Effector CD8-positive, alpha-beta T cell (primary cell): ENCODE measurements at places on chromosomes 16 and 17.

GRCh38 chr16:50857881-50858280, 116.0 kb downstream of the CYLD start:
- DNase-seq: no peak

DNA sequence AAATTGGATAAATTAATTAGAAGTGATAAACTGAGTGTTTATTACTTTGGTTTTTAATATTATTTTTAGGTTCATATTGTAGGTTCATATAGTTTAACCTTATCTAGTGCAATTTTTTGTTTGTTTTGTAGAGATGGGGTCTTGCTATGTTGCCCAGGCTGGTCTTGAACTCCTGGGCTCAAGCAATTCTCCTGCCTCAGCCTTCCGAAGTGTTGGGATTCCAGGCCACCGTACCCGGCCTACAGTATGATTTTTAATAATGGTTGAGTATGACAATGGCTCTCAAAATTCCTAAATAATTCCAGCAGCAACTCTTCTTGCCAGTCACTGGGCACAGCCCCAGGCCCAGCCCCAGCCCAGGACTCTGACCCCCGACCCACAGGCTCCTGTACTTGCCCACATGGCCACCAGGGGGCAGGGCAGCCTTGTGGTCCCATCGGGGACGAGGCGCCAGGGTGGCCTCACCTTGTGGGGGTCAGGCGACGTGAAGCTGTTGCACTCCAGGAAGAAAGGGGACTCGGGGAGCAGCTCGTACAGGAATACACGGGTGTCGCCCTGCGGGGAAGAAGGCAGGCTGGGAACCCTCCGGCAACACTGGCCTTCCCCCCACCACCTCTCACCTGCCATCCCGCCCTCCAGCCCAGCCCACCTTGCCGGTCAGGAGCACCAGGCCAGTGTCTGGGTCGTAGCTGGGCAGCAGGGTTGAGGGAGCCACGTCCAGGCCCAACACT, 7.9 kb upstream of the PAM16 start:
- DNase-seq: peak; percentile 67

- no peak for DNase-seq
These were observed 70.5 kb downstream of the RBBP6 start for GRCh38 chr16:24609740-24610415.

DNA sequence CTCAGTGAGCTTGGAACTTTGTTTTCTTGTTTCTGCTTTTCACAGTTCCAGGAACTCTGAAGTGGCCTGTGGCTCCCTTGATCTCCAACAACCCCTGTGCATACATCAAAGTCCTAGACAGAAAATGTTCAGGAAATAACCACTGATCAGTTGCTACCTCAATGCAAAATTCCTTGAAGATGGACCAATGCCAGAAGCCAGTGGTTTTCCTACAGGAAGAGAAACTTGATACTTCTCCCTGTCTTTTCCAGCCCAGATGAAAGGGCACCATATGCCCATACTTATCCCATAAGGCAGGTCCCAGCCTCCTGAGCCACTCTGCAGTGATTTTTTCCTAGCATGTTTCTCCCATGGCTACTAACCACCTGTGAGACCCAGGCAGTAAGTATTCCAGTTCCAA, 12.3 kb upstream of the CDRT4 start:
- DNase-seq: no peak

DNA sequence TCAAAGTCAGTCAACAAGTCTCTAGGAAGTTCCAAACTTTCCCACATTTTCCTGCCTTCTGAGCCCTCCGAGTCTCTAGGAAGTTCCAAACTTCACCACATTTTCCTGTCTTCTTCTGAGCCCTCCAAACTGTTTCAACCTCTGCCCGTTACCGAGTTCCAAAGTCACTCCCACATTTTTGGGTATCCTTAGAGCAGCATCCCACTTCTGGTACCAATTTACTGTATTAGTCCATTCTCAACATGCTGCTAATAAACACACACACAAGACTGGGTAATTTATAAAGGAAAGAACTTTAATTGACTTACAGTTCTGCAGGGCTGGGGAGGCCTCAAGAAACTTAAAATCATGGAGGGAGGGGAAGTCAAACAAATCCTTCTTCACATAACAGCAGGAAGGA, 169.0 kb upstream of the HS3ST3A1 start:
- no peak for DNase-seq

- DNase-seq: no peak
These were observed 52.6 kb downstream of the PIGL start for GRCh38 chr17:16269658-16270057.

DNA sequence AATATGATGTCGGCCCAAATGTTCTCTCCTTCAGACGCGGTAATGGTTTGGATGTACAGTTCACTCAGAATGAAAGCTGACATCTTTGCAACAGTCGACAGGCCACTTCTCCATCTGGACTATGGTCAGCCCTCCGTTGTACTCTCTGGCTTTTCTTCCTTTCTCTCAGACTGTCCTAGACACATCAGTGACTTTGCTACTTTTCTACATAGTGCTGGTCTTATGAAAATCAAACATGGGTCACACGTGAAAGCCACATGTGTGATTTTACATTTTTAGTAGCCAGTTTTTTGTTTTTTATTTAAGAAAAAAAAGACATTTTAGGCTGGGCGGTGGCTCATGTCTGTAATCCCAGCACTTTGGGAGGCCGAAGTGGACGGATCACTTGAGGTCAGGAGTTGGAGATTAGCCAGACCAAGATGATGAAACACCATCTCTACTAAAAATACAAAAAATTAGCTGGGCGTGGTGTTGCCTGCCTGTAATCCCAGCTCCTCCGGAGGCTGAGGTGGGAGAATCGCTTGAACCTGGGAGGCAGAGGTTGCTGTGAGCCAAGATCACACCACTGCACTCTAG, 644.1 kb downstream of the KCNJ2 start:
- no peak for DNase-seq

- no peak for DNase-seq
These were observed 52.1 kb downstream of the CDH11 start for GRCh38 chr16:65069766-65070165.

GRCh38 chr16:67517661-67518423, 10.8 kb upstream of the RIPOR1 start:
- no peak for DNase-seq

DNA sequence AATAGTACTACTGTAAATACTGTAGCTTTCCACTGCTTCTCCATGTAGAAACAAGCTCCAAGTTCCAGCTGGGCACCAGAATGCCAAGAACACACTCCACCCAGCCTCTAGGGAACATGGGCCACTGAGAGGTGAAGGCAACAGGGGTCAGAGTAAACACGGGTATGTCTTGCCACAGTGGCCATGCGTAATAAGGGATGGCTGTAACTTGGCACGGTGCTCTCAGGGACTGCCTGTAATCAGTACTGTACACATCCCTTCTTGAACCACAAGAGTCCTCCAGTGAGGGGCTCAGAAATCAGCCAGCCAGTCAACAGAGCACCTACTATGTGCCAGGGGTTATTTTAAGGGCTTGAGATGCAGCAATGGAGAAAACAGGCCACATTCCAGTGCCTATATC, 10.8 kb downstream of the LRRC59 start:
- DNase-seq: no peak

GRCh38 chr17:28711723-28712031, at the start of gene PROCA1:
PROCA1 (minus strand) TSS chr17:28711888; CDS start chr17:28711660, 228 bp downstream.
- peak; percentile 36 for DNase-seq

GRCh38 chr17:8158267-8159031, 4.3 kb downstream of the VAMP2 start:
- DNase-seq: peak; percentile 83

DNA sequence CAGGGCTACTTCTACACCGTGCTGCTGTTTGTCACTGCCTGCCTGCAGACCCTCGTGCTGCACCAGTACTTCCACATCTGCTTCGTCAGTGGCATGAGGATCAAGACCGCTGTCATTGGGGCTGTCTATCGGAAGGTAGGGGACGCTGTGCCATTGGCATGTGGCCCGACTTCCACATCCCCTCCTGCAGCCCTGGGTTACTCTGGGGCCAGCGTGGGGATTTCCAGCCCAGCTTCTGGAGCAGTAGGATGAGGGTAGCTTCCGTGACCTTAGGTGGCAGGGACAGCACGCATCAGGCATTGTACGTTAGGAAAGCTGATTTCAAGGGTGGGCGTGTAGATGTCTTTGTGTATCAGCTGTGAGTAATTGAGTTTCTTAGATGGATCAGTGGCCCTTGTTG, 96.5 kb downstream of the ABCC1 start:
- DNase-seq: no peak

- no peak for DNase-seq
These were observed 36.6 kb downstream of the PHLPP2 start for GRCh38 chr16:71687861-71688260.

DNA sequence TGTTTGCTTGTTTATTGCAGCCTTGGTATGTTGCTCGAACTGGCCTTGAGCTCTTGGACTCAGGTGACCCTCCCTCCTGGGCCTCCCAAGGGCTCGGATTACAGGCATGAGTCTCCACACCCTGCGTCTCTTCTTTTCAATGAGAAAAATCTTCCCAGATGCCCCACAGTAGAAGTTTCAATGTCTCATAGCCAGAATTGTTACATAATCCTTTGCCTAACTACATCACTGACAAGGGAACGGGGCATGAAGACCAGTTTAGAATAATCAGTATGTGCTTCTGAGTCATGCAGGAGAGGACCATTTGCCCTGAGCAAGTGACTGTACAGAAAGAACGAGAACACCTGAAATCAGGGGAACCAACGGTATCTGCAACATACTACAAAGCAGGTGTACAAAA, 61.9 kb upstream of the RBBP6 start:
- DNase-seq: no peak

DNA sequence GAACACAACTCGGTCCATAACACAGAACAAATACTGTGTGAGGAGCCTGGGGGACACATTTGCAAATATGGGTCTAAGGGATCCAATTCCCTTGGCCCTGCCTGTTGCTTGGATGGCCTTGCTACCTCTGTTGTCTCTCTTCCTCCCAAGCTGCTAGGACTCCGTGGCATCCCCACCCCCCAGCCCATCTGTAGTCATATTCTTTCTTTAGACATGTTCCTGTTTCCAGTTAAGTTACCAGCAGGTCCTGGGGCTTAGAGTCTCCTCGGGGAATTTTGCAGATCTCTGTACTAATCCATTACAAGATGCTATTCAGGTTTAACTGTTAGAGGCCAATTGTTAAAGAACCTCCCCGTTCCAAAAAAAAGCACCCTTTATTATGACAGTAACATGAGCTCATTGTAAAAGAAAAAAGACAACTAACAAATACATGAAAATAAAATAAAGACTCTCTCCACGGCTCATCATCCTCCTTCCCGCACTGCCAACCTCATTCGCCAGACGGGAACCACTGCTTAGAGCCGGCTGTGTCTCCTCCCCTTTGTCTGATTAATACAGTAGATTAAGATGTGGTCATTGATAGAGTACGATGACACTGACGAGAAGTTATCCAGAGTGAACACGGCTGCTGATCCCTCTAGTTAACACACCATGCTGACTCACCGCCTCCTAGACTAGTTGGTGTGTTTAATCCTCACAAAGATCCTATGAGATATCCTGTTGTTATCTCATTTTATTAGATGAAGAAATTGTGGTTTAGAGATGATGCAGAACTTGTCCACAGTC, 22.2 kb downstream of the HS3ST4 start:
- no peak for DNase-seq

DNA sequence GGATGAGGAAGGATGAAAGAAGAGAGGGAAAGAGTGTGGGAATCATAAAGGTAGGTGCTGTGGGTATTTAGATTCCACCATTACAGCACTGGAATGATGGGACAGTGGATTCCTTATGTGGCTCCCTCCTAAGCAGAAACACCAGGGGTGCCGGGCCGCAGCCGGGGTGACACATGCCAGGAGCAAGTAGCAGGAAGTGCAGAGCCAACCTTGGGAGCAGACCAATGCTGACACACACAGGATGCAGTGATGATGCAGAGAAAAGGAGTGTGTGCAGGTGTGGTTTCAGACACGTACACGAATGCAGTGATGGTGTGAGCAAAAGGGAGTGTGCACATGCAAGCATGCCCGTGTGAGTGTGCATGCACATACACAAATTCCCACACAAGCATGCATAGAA, 338.0 kb downstream of the SLC39A11 start:
- no peak for DNase-seq

DNA sequence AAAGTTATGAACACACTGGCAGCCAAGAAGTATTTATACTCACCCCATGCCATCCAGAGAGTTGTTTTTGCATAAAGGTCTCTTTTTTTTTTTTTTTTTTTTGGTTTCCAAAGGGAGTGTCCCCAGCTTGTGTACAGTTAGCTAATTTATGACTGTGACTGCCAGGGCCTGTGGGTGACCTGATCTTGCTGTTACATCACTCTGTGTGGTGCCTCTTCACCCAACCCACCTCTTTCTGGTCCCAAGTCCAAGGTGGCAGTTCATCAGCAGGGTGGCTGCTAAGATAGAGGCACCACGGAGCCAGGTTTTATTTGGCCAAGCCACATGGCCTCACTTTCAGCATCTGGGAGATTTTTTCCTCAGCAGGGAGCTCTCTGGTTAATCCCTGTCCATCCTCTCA, at the start of gene NOS2:
NOS2 (minus strand) TSS at position 8 of the 400 bp plus-strand sequence. CDS start 1,720 bp downstream, outside the sequence.
- DNase-seq: no peak

DNA sequence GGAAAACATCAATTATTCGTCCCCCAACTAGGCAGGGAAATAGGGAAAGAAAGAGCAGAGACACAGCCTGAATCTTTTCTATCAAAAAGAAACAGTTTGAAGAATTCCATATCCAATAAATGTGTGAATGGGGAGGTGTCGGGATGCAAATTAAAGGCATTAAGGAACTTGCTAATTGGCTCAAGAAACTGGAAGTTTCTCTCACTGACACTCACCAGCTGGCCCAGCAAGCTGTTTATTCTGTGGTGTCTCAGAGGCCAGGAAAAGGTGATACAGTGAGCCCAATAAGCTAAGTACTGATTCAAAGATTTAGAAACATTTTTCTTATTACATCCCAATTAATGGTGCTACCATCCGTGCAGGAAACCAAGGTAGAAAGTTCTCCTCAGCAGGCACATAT, 104.4 kb upstream of the CLEC3A start:
- no peak for DNase-seq

DNA sequence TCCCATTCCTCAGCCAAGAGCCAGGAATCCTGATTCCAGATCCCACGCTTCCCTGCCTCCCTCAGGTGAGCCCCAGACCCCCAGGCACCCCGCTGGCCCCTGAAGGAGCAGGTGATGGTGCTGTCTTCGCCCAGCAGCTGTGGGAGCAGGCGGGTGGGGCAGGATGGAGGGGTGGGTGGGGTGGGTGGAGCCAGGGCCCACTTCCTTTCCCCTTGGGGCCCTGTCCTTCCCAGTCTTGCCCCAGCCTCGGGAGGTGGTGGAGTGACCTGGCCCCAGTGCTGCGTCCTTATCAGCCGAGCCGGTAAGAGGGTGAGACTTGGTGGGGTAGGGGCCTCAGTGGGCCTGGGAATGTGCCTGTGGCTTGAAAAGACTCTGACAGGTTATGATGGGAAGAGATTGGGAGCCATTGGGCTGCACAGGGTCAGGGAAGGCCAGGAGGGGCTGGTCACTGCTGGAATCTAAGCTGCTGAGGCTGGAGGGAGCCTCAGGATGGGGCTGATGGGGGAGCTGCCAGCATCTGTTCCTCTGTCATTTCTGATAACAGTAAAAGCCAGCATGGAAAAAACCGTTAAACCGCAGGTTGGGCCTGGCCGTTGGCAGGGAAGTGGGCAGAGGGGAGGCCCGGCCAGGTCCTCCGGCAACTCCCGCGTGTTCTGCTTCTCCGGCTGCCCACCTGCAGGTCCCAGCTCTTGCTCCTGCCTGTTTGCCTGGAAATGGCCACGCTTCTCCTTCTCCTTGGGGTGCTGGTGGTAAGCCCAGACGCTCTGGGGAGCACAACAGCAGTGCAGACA, at the start of gene SPN:
SPN (plus strand) TSS at position 232 of the 791 bp plus-strand sequence; CDS start at position 714, 482 bp downstream.
- DNase-seq: peak; percentile 25
